Stomach (tissue), 19 donors: ENCODE measurements at places on chromosomes 1 and 21. TPM values are rescaled to one million over a fixed set of nuclear protein-coding genes. Genes with fewer than 3 reads are reported as not detected.

DNA sequence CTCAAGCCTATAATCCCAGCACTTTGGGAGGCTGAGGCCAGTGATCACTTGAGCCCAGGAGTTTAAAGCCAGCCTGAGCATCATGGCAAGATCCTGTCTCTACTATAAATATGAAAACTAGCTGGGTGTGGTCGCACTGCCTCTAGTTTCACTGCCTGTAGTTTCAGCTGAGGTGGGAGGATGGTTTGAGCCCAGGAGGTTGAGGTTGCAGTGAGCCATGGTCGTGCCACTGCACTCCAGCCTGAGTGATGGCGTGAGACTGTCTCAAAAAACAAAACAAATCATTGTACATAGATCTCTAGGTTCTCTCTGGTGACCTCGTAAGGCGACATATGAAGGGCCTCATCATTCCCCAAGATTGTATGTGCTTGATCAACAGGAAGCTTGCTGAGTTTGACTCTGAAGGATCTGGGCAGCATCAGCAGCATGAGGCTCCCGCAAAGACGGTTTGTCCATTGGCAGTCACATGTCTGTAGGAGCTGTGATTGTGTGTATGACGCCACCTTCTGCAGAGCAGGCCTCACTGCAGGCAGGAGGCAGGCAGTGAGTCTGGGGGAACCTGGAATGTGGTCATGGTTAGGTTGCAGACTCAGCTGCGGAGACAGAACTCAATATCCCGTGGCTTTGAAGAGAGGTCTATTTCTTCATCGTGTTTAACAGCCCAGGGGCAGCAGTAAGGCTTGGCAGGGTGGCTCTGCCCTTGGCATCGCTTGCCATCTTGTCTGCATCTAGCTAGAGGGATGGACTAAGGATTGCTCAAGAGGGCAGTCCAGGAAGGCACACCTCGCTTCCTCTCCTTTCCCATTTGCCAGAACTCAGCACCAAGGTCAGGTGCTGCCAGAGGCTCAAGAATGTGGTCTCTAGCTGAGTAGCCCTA, 14.0 kb downstream of the ATP5PO start:
- DNase-seq, result peak; percentile 75

- no peak for DNase-seq
Measured at GRCh38 chr1:156887317-156887716, 6.2 kb upstream of the PEAR1 start.

DNA sequence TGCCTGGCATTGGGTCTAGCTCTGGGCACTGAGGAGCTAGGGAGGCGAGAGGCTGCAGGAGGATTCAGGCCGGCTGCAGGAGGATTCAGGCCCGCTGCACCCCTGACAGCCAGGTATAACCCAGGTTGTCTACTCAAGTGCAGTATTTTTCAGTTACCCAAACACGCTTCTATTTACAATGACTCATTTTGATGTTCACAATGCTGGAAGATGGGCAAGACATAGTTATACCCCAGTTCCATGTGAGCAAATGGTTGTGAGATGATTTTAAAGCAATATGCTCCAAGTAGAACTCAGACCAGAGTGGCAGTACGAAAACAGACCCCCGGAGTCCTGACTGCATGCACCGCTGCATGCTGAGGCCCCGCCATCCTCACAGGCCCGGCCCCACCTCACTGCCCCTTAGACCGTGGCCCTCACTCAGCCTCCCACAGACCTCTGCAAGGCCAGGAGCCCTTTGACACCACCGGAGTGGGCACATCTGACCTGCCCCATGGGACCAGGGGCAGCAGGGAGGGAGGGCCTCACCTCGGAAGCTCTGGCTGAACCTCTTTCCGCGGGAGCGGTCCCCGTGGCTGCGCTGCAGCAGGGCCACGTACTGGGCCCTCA, 553 bp downstream of the LEFTY1 start:
- DNase-seq, result no peak

GRCh38 chr1:164575356-164575886, 16.4 kb downstream of the PBX1 start:
- no peak for DNase-seq

DNA sequence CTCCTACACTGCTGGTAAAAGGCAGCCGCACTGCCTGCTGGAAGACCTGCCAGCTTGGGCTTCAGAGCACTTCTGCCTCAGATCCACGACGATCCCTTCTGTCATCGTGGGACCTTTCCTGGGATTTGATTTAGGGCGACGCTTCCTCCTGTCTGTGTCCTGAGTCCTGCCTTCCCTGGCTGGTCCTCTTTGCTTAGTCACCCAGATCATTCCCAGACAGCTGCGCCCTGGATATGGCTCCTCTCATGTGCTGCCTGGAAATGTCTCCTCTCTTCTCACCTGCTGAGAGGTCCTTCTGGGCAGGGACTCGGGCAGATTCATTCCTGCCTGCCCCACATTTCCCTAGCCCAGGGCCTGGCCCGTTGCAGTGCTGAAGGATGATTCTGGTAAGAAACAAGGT, 72.4 kb upstream of the POU3F1 start:
- DNase-seq, result no peak

DNA sequence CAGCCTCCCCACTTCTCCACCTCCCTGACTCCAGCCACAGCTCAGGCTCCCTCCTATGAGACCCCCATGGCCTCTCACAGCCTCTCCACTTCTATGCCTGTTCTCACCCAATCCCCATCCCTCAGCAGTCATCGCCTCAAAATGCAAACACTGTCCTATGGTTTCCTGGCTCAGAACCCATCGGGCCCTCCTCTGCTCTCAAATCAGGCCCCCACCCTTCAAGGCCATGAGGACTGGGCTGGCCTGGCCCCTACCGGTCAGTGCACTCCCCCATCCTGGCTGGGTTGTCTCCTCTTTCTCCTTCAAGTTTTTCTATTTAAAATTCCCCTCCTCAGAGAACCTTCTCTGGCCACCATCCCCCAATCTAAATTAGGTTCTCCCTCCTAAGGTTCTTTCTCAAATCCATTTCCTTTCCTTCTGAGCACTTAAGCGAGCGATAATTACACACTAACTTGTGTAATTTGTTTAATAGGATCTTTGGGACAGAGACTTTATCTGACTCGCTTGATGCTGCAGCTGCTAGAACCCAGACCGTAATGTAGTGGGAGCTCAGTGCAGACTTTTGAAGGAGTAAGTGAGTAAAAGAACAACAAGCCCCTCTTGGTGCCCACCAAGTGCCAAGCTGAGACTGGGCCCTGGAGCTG, 347.2 kb downstream of the MATN1 start:
- DNase-seq, result no peak

DNA sequence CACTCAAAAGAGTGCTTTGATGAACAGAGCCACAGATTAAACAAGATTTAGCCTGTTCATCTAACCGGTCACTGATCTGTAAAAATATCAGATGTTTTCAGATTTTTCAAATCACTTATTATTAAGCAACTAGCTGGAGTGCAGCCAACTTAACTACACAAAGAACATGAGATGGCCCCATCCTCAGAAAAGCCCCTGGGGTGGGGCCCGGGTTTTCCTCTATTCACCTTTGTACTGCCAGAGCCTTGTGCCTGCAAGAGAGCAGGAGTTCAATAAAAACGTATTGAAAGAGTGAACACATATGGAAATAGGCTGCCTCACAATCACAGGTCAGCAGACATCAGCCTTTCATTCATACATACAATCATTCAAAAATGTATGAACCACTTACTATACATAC, 516.1 kb downstream of the OMA1 start:
- DNase-seq, result peak; percentile 4

- DNase-seq, result no peak
Measured at GRCh38 chr1:239772446-239772845, 319.2 kb upstream of the FMN2 start.

DNA sequence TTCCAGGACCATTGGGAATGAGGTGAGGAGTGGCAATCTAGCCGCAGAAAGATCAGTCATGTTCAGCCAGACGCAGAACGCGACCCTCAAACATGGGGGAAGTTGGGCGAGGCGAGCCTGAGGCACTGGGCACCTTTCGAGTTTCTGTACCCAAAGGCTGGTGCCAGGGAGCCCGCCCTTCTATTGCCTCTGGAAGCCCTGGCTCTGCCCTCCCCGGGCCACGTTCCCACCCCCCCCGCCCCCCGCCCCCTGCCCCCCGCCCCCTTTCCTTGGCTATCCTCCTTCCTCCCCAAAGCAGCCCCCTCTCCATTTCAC, 2.2 kb upstream of the ZBTB7B start:
- DNase-seq, result peak; percentile 64

DNA sequence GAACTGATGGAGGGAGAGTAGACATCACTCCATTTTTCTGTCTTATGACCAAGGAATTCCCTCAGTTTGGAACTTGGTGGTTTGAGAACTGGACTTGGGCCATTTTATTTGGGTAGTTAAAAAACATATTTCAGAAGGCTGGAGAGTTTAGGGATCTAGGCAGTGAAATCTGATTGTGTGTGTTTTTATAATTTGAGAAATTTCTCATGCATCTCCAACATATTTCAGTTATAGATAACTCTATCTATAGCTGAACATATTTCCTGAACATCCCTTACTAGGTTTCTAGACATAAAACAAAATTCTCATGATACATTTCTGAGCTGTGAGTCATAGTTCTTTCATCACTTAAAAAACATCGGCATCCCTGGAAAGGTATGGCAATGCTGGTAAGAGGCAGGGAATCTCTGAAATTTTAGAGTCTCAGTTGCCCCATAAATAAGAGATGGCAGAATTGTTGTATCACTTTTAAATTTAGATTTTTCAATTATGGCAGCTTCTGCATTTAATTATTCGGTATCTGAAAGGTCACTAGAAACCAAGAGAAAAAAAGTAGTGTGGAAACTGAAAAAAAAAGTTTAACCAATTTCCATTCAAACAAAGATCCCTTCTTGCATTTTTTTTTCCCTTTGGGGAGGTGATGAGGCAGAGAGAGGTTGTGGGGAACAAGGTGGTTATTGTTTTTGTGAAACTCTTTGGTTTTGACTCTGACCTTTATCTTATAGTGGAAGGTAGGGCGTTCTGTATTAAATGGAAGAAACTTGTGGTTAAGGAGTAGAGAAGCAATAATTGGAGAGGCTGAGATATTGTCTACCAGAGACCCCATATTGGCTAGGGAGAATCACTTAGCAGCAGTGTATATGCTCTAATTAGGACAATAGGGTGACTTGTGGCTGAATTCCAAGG, 102.9 kb downstream of the FASLG start:
- no peak for DNase-seq

DNA sequence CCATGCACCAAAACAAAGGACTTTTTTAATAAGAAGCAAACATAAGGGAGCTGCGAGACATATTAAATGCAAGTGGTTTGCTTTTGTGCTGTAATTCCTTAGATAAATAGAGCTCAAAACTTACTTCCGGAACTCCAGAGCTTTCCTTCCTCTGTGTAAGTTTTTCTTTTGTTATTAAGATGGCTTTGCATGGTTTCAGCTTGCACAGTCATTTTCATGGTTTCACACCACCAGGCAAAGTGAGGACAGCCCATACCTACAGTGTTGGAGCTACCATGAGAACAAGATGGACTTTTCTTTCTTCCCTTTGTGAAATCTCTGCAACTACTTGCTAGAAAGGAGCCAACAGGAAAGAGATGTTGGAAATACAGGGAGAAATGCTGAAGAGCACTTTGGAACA, 368.0 kb downstream of the SETD4 start:
- DNase-seq, result no peak

DNA sequence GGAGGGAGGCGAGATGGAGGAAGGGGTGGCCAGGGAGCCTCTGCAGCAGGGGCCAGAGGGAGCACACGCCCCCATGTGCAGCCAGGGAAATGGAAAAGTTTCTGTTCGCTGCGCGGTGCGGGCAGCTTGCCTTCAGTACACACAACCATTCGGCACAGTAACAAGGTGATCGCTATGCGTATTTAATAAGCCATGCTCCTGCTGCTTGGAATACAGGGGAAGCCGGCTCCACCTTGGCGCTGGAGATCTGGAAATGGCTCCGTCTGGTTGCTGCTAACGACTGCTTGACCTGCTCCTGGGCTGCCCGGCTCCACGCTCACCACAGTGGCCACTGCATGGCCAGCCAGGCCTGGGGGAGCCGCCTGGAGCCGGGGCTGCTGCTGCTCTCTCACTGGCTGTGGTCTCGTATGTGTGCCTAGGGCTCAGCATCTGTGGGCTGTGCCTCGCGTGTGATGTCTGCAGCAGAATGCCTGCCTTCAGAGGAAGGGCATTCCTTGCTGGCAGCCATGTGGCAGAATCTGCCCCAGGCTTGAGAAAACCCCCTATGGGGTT, 86.4 kb upstream of the ACTL8 start:
- no peak for DNase-seq

DNA sequence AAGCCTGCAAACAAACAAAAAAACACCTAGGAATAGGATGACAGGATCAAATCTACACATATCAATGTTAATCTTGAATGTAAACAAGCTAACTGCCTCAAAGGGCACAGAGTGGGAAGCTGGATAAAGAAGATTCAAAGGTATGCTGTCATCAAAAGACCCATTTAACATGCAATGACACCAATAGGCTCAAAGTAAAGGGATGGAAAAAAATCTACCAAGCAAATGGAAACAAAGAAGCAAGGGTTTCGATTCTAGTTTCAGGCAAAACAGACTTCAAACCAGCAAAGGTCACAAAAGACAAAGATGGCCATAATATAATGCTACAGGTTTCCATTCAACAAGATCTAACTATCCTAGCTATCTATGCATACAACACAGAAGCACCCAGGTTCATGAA, 16.2 kb upstream of the OR2T10 start:
- DNase-seq, result no peak

DNA sequence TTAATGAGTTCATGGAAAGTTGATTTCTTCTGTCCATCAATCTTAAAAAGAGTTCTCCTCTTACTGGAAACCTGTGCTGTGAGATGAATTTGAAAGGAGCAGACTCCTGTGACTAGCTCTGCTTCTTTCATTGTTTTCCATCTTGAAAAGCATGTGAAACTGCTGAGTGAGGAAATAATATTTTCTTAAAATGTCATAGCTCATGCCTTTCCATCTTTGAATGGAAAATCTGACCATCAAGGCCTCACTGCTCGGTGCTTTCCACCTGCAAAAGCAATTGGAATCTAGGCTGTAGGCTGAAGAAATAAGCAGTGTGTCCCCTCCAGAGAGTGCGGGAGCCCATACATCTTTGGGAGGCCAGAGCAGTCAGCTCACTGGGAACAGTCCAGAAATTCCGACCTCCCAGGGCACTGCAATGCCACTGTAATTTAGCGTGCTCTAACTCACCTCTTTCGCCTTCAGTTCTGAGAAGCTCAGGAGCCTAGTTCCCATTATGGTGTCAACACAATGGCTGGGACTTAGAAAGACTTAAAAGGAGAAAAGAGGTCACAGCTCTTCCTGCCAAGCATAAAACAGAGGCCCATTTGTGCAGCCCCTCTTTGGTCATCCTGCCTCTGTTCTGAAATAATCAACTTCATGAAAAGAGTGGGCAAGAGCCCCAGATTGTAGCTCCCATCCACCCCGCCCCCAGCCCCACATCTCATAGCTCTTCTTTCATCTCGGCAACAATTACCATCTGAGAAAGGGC, 50.4 kb upstream of the F3 start:
- DNase-seq, result no peak

GRCh38 chr1:13517193-13517812, 3.5 kb upstream of the LRRC38 start:
- peak; percentile 26 for DNase-seq

GRCh38 chr1:160863061-160863773, 530 bp upstream of the CD244 start:
- DNase-seq, result no peak

GRCh38 chr1:93531193-93531592, 83.3 kb downstream of the FNBP1L start:
- DNase-seq, result no peak

The CD1E gene
- 0.92 TPM for total RNA-seq

The EXOSC10 gene
- total RNA-seq, result 38.3 TPM

The PLXNA2 gene
- 185 TPM for total RNA-seq

The TMEM82 gene
- total RNA-seq, result not detected

The PPIAL4G gene
- total RNA-seq, result not detected

The RAB42 gene
- 5.5 TPM for total RNA-seq

The NCMAP gene
- total RNA-seq, result 9.3 TPM

The SPSB1 gene
- total RNA-seq, result 11.2 TPM

The KLF17 gene
- not detected for total RNA-seq

The CSMD2 gene
- 0.43 TPM for total RNA-seq
